ENCODE measurements at places on chromosomes 3 and 15.

GRCh38 chr15:96330064-96330449 lies 443 bp upstream of the NR2F2 start:
- DNase-seq, result no peak

DNA sequence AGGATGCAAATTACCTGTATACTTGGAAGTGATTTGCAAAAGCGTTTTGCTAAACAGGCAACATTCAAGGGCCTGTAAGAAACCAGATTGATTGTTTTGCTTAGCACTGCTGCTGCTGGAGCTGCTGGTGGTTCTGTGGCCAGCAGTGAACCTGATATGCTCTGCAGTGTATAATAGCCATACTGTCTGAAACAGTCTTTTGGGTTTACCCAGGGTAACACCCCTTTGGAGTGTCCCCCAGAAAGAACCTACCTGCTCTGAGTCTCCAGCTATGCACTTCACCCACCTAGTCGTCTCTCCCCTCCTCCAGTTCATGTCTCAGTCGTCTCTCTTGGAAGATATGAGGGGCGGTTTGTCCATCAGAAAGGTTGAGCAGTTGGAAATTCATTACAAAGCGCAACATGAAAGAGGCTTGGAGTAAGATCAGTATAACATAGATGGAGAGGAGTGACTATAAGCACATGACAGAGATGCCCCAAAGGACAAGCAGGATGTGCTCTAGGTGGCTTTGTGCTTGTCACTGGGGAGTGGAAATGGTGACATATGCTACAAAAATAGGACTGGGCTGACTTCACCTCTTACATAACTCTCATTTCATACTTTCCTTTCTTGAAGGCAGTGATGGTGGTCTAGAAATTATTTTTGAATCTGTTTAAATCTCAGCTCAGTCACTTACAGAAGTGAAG lies 3.8 kb downstream of the MKRN2 start:
- no peak for DNase-seq

DNA sequence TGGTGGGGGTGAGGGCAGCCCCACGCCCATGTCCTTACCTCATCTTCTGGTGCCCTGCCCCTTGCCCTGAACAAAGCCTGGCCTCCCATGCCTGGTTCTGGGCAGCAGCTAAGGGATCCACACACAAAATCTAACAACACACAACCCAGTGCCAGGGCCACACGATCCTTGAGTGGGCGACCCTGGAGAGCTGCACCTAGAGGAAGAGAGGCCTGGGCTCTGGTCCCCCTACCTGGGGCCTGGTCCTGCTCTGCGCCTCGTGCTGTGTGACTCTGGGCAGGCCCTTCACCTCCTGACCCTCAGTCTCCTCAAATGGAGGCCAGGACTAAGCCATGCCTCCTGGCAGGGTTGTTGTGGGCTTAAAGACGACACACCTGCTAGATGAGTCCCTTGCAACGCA lies 20.0 kb upstream of the C3orf22 start:
- DNase-seq, result no peak

GRCh38 chr3:122927726-122928125 lies 99.8 kb downstream of the SEMA5B start:
- no peak for DNase-seq

DNA sequence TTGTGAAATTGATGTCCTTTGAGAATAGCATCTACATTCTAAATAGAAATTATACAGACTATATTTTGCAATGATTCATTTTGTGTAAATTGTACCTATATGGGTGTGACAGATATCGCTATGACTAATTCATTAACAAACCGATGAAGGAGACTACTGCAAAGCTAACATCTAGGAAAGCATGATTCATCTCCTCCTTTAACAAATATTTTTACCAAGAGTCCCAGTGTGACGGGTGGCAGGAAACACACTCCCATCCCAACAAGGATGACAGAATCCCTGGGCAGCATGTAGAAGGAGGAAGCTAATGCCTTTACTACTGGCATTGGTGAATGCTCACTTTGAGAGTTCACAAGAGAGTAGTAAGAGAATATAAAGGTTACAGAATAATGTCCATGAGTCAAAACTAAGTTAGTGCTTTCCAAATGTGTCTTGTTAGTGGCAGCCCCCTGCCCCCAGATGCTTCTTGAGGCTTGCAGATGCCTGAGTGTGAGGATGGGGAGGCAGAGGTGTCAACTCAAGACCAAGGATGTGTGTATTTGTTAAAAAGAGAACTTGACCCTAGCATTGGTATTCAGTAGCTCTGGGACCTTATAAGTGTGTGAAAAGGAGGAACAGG lies 180.6 kb downstream of the FMN1 start:
- no peak for DNase-seq

GRCh38 chr3:138942271-138942670 lies 4.7 kb downstream of the FOXL2 start:
- no peak for DNase-seq

DNA sequence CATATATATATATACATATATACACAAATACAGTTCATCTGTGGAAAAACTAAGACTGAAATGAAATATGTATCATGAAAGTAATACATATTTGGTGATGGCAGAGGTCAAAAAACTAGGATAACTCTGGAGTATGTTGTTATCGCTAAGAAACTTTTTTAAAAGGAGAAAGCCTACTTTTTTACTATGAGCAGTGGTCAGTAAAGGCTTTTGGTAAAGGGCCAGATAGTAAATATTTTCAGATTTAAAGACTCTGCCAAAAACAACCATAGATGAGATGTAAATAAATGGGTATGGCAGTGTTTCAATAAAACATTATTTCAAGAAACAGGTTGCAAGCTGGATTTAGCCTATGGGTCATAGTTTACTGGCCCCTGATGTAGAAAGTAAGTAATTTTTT lies 93.8 kb upstream of the TGFBR2 start:
- DNase-seq, result no peak

- no peak for DNase-seq
Measured at GRCh38 chr3:31203960-31204795, 309.7 kb upstream of the GADL1 start.

DNA sequence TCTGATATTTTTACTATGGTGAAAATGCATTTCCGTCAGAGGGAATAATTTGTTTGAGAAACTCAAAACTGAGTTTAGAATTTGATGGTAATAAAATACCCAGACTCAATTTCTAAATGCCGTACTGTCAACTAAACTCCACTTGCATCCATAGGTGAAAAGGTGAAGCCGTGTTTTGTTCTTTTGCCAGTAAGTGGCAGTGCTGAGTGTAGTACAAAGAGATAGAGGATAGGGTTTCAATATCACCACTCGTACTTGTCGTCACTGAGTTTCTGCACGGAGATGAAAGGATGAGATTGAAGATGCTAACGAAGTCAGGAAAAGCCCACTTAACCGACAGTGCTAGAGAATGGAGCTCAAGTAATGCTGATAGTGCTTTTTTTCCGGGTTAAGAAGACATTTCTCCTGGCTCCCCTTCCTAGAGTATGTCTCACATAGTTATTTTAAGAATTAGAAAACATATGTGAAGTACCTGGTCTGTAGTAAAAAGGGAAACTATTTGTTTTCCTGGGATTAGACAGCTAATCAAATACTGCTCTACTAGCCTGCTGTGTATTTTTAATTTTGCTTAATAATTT lies 345.1 kb downstream of the IL5RA start:
- no peak for DNase-seq

DNA sequence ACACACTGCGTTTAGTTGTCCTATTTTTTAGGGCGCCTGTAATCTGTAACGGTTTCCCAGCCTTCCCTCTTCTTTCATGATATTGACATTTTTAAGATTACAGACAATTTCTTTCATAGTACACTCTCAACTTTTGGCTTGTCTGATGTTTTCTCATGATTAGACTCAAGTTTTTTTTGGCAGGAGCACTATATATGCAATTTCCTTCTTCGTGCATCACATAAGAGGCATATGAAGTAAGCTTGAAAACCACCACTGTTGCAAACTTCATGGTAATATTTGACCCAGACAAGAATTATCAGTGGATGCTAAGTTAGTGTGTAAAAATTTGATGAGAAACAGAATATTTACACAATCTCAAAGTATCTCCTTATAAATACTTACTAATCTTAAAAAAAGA lies 119.2 kb upstream of the CMC1 start:
- DNase-seq, result no peak

- DNase-seq, result no peak
Measured at GRCh38 chr15:31347067-31347975, 20.7 kb downstream of the KLF13 start.

GRCh38 chr15:62432702-62433398 lies 267.8 kb upstream of the C2CD4B start:
- DNase-seq, result no peak

GRCh38 chr15:88276821-88277410 lies 20.4 kb upstream of the NTRK3 start:
- DNase-seq, result no peak

- no peak for DNase-seq
Measured at GRCh38 chr3:172249039-172249438, 199.2 kb downstream of the GHSR start.

GRCh38 chr3:73394240-73394639 lies 230.5 kb downstream of the PDZRN3 start:
- DNase-seq, result no peak

Data from NCI-H1930 (cell line).